ENCODE measurements at places on chromosomes 11 and 22. TPM values are rescaled to one million over a fixed set of nuclear protein-coding genes. Genes with fewer than 3 reads are reported as not detected.

Gene BDNF
- 9.1 TPM for total RNA-seq

Gene KCNJ1
- not detected for total RNA-seq

Gene SLC22A8
- total RNA-seq: not detected

Gene SLC2A11
- total RNA-seq: 7.9 TPM
